ENCODE measurements at places on chromosomes 5 and 9.

GRCh38 chr5:122500245-122501088, 188.4 kb downstream of the SNCAIP start:
- peak; percentile 74 for DNase-seq

- no peak for DNase-seq
Measured at GRCh38 chr5:103434057-103434456, 128.5 kb downstream of the NUDT12 start.

GRCh38 chr9:117234103-117234502, 180.8 kb downstream of the ASTN2 start:
- DNase-seq = no peak

- DNase-seq = no peak
Measured at GRCh38 chr5:161545344-161546094, 1.0 kb downstream of the GABRB2 start.

DNA sequence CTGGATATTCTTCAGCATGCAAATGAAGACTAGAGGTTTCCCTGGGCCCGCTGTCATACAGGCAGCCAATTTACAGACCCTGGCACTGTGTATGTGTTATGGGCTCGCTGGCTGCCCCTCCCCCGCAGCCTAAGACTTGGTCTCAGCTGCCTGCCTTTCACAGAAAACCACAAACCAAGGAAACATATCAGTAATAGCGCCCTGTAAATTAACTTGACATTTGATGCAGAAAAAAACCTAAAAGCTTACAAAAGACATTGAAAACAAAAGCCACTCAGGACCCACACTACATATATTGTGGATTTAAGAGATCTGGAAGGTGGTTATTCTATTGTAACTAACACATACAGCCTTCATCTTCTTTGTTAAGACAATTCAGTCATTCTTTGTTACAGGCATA, 287.0 kb upstream of the TMEM161B start:
- DNase-seq = no peak

DNA sequence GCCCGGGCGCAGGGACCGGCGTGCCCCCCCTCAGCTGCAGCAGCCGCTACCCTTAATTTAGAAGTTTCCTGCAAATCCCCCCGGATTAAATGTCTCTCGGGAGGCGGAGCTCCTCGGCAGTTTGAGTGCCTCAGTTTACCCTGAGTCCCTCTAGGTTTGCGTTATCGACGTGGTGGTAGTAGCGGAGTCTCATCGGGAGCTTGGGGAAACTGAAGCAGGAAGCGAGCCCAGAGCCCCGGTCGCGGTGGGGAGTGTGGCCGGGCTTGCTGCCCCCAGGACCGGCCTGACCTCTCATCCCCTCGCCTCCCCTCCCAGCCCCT, 529 bp upstream of the TPM2 start:
- peak; percentile 44 for DNase-seq

- DNase-seq = peak; percentile 53
Measured at GRCh38 chr5:56102889-56103288, 108.1 kb upstream of the IL6ST start.
